AG04449 (cell line): ENCODE measurements at places on chromosomes 11 and 22.

DNA sequence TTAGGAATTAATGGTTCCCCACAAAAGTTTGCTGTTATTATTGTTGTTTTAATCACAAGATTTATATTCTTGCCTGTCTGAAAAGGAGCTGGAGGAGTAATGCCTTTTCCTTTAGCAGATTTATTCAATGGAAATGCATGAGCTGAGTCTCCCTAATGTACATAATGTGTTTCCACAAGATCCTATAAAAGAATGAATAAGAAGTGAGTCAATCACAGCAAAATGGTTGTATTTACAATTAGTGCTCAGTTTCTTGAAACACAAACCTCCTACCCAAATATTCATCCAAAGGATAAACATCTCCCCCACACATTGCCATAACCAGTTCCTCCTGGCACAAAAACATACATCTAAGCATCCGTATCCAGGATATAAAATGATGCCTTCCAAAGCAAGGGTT is 33.3 kb downstream of the ME3 start:
- DNase-seq = no peak

- DNase-seq = no peak
Observed at GRCh38 chr22:27747396-27748221, 53.9 kb downstream of the MN1 start.

DNA sequence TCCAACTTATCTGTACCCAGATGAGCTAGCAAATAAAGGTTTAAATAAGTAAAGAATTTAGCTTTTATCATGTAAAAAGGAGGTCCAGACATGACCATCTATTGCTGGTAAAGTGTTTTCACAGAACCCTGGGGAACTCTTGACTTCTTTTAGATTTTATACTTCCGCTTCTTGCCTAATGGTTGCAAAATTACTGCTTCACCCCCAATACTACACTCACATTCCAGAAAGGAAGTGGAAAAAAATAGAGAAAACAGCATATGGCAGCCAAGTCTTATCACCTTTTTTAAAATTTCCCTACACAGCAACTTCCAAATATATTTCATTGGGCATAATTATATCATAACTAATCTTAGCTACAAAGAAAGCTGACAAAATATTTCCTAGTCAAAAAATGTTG is 12.1 kb downstream of the BBOX1 start:
- DNase-seq = no peak

- DNase-seq = no peak
Observed at GRCh38 chr22:19959043-19959586, 17.5 kb upstream of the TXNRD2 start.

DNA sequence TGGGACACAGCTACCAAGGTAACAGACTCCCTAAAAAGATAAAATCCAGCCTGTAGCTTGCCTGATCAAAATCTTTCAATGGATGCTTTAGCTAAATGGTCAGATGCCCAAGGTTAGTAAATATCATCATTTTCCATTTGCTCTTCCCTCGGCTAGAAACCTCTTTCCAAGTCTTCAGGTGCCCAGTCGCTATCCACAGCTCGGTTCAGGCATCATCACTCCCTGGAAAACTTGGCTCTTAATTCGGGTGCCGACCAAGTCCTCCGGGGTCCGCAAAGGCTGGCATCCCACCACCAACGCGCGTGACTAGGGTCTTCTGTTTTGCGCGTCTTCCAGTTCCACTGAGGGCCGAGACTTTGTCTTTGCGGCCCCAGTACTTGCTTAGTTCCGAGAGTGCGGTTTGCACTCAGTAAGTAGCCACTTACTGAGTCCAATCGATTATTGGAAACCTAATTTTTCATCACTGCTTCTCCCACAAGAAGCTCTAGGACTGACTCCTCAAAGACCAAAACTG is 44.3 kb downstream of the OR4D9 start:
- no peak for DNase-seq

DNA sequence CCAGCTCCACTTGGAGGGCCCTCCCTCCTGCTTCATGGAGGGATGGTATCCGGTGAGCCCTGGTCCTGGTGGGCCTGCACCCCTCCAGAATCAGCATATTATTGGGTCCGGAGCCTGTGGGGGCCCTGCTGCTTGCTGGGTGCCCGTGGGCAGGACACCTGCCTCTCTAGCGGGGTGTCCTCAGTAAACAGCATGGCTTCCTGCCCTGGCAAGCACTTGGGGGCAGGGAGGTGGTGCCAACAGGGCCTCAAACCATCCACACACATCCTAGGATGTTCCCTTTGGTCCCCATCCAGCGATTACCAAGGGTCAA is 108.3 kb downstream of the CTTN start:
- no peak for DNase-seq

DNA sequence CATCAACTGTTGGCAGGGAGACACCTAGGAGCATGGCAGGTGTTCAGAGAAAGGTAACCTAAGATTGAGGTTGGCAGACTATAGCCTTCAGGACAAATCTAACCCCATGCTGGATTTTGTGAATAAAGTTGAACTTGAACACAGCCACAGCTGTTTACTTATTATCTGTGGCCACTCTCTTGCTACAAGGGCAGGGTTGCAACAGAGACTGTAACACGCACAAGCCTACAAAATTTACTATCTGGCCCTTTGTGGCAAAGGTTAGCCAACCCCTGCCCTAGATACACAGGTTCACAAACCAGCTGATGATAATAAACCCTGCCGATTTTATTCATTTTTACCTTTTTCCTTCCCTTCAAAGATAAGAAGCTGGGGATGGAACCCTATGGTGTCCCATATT is 2.5 kb downstream of the THYN1 start:
- no peak for DNase-seq

DNA sequence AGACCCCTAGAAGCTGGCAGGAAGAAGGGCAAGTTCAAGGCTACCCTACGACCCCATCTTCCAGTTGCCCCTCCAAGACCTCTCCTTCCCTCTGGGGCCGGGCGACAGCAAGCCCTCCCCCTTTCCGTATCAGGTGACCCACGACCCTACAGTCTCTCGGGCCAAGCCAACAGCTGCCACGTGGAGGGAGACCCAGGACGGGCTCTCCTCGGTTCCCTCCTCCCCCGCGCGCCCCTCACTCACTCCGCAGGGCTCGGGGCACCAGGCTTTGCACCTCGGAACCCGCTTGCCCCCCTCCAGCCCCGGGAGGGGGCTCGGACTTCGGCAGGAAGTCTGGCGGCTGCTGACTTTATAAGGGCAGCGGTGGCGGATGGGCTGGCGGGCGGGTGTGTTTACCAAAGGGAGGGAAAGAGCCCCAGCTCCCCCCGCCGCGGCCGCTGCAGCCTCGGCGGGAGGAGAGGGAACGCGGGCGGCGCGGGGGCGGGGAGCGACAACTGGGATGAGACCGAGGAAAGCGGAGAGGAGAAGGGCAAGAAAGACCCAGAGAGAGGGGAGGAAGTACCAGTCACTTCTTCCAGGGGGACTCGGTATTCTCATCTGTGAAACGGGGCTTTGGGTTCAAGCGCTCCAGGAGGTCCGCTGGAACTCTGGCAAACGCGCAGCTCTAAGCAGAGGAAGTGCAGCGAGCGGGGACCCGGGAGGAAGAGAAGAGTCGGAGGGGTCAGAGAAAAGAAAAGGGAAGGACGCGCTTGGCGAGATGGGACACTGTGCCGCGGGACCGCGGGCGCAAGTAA is 767 bp downstream of the SLC43A1 start:
- no peak for DNase-seq

- no peak for DNase-seq
Observed at GRCh38 chr22:33723915-33724314, 196.4 kb downstream of the LARGE1 start.

GRCh38 chr11:34330653-34331052 is 27.2 kb downstream of the ABTB2 start:
- DNase-seq = no peak

- no peak for DNase-seq
Observed at GRCh38 chr11:72271980-72272379, 28.0 kb upstream of the PHOX2A start.

DNA sequence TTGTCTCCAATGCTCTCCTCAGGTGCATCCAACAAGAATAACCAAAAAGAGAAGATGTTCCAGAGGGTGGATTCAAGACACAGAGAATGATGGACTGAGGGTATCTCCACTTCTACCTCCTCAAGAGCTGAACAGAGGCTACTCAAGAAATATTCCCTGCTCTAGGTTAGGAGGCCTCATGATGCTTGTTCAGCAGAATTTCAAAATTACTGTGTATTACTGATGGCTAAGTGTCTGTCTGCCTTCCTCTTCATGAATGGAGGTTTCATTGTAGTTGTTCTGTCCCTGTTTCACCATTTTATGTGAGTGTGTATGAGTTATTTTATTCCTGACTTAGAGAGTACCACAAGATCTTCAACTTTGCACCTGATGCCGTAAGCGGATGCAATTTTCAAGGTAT is 76.8 kb downstream of the JRKL start:
- no peak for DNase-seq

- no peak for DNase-seq
Observed at GRCh38 chr11:69459848-69460539, 21.5 kb upstream of the LINC01488 start.

GRCh38 chr11:13256216-13256615 is 21.4 kb upstream of the BMAL1 start:
- no peak for DNase-seq

DNA sequence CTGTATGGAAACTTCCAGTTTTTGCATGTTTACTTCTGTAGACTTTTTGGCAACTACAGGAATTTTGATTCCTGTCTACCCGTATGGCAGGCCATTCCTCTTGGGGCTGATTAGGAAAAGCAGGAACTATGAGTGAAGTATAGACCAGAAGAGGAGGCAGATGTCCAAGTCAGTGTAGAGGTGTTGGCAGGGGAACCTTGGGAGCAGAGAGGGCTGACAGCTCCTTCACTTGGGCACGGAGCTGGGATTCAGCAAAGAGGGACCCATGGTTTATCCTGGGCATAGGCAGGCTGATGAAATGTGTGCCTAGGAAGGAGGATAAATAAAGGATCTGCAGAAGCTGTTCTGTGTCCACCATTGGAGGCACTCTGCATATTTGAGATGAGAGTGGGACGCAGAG is 33.1 kb downstream of the TREH start:
- no peak for DNase-seq

DNA sequence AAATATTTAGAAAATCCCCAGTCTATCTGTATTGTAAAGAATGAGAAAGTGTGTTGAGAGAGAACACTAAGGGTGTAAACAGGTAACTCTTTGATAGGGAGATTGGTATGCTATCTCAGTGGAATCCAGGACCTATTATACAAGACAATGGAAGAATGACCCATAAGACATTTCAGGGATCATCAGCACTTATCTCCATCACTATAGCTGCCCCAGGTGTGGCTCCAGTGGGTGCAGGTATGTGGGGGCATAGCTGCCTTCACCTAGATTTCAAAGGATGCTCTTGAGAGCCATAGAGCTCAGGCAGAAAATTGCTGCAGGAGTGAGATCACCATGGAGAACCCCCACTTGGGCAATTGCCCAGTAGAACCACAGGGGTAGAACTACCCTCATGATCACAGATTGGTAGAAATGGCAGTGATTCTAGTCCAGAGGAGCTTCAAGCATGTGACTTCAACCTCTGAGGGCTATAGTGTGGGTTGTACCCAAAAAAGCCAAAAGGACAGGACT is 252.3 kb upstream of the TBCEL start:
- DNase-seq = no peak

DNA sequence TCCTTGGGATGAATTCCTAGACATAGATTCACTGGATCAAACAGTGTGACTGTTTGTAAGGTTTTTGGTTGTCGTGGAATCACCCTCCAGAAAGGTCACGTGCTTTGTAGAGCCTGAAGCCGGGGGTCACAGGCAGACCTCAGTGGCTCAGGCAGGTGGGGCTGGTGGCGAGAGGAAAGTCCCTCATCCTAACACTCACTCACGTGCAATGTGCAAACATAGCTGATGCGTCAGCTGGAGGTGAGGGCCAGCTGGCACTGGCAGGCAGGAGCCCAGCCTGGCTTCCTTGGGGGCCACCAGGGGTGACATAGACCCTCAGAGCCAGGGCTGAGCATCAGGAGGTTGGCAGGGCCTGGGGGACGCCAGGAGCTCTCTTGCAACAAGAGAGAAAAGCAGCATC is 90.0 kb downstream of the ARHGAP8 start:
- DNase-seq = no peak

DNA sequence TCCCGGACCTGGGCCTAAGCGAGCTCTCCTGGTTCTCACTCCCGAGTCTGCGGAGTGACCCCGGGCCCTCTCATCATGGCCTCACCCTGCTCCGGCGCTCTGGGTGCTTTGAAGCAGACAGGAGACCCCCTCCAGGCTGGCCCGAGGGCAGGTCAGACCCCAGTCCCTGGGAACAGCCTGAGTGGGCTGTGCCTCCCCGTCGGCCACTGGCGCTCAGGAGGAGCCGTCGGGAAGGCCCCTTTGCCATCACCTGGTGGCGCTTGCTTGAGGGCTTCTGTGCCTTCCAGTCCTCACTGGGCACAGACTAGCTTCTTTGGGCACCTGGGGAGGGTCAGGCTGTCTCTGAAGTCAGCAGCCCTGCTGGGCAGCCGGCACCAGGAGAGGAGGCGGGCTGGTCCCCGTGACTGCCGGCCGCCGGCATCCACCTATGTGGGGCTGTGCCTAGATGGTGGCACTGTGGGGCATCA is 6.7 kb downstream of the BRSK2 start:
- DNase-seq = no peak

- DNase-seq = no peak
Observed at GRCh38 chr11:92830377-92831155, 138.9 kb upstream of the MTNR1B start.

DNA sequence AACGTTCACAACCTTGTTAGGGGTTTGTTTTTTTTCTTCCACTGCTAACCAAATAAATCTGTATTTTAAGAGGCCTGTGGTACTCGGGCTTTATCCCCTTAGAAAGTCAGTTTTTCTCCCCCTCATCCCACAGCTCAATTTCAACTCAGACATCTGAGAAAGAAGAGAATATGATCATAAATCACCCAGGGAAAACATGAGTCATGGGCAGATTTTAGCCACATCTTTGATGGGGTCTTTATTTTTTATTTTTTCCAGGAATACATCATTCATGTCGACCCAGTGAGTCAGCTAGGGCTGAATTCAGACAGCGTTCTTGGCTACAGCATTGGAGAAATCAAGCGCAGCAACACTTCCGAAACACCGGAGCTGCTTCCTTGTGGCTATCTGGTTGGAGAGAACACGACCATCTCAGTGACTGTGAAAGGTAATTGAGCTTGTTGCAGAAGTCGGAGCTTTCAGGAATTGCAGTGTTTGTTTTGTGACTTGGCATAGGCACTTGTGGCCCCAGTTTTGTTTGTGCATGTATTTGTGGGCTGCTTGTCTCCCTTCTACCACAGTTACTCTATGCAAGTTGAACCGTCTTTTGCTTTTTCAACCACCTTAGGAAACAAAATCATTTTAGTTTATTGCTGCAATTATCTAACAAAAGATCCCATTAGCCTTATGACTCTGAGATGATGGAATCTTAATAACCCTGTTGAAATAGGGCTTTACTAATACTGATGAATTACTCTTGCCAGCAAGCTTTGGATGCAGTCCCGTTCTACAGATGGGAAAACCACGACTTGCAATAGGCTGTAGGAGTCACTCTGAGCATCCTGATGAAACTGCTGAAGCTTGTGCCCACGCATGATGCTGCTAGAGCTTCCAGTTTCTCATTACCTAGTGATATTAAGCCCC is 62.7 kb downstream of the DBX1 start:
- DNase-seq = peak; percentile 88

- DNase-seq = no peak
Observed at GRCh38 chr22:46649141-46650077, 29.2 kb downstream of the GRAMD4 start.

- no peak for DNase-seq
Observed at GRCh38 chr22:19902245-19902715, 39.3 kb upstream of the COMT start.
